ENCODE measurements at places on chromosomes 1 and 21.

- no peak for DNase-seq
These were observed at the start of gene METTL25B for GRCh38 chr1:156727926-156728598. Gene METTL25B (plus strand): TSS chr1:156728469. CDS start chr1:156729105, 636 bp downstream.

GRCh38 chr1:33317354-33317753 lies 3.5 kb downstream of the A3GALT2 start:
- DNase-seq, result no peak

- DNase-seq, result no peak
These were observed 8.7 kb downstream of the TENT5B start for GRCh38 chr1:27003745-27004470.

DNA sequence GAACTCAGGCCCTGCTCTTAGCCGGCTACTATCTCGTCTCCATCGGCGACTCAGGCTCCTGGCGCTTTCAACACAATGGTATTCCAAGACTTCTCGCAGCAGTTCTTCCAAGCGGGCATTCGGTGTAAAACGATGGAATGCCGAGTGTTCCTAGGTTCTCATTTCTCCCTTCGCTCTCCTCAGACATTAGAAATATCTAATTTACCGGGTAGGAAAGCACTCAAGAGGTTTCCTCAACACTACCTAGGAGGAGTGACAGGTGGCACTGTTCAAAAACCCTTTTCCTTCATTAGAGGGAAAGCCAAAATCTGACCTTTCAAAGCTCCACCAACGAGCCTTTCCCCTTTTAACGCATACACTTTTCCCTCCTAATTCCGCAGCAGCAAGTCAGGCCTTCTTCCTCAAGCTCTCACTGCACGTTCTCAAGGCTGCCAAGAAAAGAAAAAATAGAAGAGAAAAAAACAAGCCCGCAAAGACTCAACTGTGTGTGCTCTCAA lies 601 bp downstream of the UBE2G2 start:
- DNase-seq, result no peak

DNA sequence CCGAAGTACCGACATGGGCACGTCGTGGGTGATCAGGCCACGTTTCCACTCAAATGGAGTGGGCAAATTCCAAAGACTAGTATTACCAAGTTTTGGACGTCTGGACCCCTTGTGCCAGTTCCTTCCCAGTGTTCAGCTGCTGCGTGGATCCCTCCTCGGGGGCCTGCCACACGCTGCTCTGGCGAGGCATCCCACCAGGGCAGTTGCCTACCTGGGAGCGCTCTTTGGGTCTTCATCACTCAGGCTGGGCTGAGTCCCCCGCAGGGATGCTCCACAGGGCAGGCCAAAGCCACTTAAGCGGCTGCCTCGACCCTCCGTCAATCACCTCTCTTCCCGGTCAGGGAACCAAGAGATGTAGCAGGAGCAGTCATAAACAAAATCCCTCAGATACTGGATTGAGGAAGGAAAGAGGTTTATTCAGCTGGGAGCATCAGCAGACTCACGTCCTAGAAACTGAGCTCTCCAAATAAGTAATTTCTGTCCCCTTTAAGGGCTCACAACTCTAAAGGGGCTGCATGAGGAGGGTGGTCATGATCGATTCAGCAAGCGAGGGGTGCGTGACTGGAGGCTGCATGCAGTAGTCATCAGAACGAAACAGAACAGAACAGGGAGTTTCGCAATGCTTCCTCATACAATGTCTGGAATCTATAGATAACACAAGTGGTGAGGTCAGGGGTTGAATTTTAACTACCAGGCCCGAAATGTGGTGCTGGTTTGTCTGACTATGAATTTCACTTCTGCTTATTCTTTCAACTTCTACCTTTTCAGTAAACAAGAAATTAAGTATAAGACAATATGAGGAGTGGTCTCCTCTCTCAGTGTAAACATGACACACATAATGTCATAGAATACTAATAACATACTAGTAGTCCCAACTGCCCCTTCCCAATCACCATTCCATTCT lies 998.6 kb upstream of the NCAM2 start:
- DNase-seq, result no peak

DNA sequence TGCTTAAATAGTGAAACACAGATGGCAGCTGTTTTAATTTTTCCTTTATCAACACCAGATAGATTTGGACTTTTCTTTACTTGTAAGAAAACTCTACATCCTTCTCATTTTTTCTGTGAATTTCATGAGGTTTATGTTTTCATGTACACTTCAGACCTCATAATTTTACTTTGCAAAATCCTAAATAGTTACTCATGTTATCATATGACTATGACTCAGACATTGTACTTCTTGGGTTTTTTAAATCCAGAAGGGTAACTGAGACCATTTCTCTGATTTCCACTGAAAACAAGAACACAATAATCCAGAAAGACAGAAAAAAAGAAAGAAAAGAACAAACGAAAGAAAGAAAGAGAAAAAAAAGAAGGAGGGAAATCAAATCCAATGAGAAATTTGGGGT lies 1021.6 kb downstream of the NCAM2 start:
- no peak for DNase-seq

DNA sequence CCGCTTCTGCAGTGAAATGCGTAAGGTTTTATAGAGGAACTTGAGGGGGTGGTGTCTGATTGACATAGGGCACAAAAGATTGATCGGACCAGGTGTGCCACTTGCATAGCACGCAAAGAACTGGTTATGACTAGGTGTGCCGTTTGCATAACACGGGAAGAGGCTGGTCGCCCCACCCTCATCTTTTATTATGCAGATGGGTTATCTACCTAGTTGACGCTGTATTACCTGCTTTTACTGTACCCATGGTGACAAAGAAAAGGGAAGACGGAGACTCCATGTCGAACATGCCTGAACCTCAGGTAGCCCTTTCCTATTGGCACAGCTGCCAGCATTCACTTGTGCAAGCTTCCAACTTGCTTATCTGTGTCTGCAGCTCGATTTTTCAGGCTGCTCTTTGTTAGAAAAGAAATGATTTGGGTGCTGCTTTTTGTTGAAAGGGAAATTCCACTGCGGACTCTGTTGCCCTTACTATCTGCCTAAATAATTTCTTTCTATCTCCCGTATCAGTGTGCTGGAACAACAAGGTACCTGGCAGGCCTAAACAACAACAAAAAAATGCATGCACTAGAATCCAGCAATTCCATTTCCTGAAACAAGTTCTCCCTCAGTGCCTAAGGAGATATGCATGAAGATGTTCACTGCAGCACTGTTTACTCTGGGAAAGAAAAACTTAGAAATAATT lies 194.4 kb upstream of the KAZN start:
- no peak for DNase-seq

- no peak for DNase-seq
These were observed 13.1 kb upstream of the PTP4A2 start for GRCh38 chr1:31951276-31951675.

DNA sequence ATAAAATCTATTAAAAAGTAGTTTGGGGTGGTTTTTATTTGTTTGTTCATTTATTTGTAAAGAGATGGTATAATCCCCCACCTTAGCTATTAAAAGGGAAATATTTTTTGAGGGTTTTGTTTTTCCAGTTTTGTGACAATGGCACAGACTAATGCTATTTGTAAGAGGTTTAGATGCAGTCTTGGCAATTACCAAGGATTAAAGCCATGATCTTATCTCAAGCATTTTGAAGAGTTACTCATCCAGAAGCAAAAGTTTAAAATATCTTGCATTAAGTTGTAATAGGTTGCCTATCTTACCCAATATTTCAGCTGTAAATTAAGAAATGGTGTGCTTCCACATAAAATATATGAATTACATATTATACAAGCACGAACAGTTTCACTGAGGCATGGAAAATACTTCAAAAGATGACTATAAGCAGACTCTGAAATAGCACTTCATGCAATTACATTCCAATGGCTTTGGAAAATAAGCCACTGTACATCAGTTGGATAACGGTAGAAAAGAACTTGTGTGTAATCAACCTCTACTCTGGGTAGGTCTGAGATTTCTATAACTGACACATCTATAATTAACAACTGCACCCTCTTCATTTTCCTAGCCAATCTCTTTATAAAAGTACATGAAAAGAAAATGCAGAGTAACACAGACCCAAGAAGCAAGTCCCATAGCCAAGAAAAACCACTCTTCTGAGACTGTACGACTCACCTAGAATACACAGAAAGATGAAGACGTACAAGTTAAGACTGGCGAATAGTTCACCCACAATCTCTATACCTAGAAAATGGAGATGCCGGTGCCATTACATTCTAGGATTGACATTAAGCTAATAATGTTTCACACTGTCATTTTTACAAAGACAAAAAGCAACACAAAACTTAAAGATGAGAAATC lies 95.2 kb downstream of the PTPN14 start:
- DNase-seq, result no peak

DNA sequence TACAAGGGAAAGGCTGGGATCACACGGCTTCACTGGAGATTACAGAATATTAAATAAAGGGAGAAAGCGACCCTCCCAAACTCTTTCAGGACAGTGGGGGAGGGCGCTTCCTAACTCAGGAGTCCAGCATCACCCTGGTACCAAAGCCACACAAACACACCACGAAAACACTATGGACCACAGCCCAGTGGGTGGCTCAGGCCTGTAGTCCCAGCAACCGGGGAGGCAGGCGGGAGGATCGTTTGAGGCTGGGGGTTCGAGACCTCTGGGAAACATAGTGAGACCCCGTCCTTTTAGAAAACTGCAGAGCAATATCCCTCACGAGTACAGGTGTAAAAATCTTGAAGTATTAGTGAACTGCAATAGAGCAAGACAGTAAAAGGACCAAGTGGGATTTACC lies 16.0 kb downstream of the TRIM11 start:
- DNase-seq, result no peak

GRCh38 chr21:18772404-18772803 lies 368.8 kb upstream of the TMPRSS15 start:
- DNase-seq, result no peak

GRCh38 chr1:77608893-77609292 lies 73.6 kb downstream of the ZZZ3 start:
- no peak for DNase-seq

DNA sequence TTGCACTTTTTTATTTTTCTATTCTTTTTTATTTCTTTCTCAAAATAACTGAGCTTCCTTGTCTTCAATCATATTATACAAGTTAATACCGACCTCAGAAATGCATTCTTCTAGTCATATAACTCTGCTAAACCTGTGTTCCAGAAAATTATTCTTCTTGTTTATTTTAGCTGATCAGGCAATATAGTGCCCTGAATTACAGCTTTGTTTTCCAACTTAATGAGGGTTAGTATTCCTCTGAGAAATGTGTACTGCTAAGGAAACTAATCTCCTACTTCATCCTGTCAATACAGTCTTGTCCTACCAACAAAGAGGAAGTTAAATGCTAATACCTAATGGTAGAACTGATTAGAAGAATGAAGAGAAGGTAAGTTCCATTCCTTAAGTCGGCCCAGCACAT lies 13.0 kb downstream of the BRINP3 start:
- DNase-seq, result no peak

DNA sequence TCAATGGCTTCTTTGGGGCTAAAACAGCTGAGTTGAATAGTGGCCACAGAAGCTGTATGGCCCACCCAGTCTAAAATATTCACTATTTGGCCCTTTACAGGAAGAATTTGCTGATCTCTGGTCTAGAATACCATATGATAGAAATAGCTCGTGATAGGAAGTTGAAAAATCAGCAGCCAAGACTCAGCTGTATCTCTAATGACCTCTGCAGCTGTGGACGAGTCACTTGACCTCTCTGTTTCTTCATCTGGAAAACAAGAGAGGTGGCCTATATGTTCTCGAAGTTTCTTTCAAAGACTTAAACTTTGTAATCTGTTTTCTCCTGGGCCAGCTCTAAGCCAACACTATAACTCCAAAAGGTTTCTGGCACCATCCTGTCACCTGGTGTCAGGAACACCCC lies 129.2 kb downstream of the ZBTB18 start:
- no peak for DNase-seq

- no peak for DNase-seq
These were observed 41.9 kb downstream of the UCK2 start for GRCh38 chr1:165869343-165869742.

DNA sequence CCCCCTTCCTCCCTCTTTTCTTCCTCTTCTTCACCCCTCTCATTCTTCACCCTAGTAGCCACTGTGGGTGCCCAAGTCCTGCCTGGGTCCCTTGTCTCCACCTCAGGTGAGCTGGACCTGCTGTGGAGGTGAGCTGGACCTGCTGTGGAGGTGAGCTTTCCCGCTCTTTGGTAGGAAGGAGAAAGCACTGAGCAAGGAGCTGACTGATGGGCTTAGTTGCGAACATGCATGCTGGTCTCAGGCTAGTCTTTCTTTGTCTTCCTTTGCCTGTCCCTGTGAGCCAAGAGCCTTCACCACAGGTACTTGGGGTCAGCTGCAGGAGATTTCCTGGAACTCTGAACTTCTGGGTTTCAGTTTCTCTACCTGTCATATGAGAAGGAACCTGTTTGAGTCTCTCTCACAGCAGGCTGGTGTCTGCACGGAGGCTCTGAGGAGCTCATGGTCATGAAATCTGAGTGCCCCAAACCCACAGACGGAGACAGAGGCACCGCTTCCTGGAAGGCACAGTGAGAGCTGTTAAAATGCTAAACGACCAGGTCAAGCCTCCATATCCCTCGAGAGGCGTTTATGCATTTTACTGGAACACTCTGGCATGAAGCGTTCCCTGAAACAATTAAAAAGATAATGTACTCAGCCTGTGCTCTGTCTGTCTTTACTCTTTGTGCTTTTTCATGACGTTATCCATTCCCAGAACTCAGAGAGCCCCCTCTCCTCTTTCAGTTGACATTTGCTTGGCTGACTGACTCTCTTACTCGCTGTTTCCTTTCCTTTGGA lies 69.5 kb downstream of the RHOU start:
- no peak for DNase-seq

DNA sequence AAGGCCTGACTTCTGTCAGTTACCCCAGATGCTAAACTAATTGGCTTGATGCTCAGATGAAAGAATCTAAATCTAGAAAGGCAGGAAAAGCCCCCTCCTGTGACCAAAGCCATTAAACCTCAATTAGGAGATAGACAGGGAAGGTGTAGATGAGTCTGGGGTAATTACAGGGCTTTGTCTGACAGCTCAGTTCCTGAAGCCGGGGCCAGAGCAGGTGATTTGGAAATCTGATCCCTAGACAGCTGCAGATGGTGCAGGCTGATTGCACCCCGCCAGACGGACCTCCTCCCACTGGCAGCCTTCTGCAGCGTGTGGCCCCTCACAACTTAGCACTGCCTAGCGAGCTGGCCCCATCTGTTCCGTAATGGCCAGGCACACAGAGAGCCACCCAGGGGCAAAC lies 395.1 kb downstream of the HLX start:
- DNase-seq, result no peak

All from AG09319 (cell line).